ENCODE measurements at places on chromosomes 12 and 14.

- DNase-seq, result no peak
Observed at GRCh38 chr12:53868511-53868986, 70.1 kb upstream of the HOXC13 start.

DNA sequence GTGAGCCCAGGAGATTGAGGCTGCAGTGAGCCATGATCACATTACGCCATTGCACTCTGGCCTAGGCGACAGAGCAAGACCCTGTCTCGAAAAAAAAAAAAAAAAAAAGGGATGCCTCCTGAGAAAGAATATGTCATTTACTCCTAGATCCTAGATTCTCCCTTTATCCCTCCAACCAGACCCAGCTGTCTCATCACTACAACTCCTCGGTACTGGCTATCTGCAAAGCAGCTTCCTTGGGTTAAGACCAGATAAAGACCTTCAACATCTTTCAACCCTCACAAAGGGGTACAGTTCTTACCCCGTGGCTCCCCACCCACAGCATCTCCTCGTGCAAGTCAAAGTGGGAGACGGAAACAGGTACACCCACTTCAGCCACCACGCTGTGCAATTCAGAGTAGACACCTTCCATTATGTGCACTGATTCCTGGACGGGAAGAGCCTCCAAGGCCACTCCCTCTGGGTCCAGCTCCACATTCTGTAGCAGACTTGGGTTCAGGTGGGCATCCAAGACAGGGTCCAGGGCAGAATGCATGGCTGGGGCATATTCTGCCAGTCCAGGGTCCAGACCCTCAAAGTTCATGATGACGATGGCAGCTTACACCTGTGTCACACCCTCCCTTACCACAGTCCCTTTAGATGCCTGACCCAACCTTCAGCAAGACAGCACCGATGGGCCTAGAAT, 1.1 kb downstream of the PAN2 start:
- DNase-seq, result no peak

DNA sequence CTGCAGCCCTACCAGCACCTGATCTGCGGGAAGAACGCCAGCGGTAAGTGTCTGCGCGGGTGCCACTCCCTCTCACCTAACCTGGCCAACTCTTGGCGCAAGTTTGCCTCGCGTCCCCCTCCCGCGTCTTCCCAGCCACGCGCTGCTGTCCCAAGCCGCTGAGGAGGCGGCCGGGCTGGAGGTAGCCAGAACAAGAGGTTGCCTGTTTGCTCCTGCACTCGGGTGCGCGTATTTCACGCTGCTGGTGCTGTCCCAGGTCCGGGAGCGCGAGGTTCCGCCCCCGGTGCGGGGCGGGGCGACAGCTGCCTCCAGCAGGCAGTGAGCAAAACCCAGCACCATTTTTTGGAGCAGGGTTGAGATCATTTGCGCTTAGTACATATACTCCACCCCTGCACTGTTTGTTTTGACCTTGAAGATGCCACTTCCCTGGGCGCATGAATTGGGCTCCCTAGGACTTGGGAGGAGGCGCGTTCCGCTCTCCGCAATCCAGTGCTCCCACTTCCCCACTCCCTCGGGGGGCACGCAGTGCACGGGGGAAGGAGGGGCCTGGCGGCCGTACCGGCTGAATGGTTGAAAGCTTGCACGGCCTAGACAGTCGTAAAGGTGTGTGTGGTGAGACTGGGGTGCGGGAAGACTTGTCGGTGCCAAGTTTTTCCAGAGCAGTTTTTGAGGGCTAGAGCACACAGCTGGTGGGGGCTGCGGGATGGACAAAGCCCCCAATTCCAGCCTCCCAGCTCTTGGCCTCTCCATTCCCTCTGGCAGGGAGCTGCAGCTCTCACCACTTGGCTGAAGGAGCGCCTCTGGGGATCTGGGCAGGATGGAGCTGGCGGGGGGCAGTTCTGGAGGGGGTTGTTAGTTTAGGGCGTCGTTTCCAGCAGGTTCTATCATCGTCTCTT, 226.9 kb upstream of the CRY1 start:
- no peak for DNase-seq

DNA sequence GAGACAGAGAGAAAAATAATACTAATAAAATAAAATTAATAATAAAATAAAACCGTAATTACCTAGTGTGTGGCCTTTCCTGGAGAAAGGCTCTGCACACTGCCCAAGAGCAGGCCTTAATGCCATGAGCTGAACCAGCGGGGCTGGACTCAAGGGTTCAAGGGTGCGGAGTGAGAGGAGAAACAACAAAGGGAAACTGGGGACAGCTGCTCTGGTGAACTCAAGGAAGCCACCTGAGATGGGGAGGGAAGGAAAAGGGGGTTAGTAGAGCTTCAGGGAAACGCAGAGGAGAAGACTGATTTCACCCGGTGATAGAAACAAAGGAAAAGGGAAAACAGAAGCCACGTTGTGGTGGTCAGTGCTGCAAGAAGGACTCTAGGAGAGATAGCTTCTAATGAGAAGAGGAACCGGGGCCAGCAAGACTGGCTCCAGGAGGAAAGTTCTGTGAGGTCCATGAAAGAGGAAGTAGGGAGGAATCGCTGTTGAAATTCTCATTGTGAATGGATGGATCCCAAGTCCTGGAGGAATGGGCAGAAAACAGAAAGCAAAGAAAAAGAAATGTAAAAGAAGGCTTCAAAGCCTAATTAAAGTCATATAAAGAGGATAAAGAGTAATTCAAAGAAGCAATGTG, 48.3 kb upstream of the BCL2L14 start:
- DNase-seq, result no peak

- no peak for DNase-seq
Observed at GRCh38 chr12:47954467-47955045, 8.8 kb upstream of the TMEM106C start.

GRCh38 chr12:56631790-56632700, 1.9 kb upstream of the BAZ2A start:
- DNase-seq, result no peak

DNA sequence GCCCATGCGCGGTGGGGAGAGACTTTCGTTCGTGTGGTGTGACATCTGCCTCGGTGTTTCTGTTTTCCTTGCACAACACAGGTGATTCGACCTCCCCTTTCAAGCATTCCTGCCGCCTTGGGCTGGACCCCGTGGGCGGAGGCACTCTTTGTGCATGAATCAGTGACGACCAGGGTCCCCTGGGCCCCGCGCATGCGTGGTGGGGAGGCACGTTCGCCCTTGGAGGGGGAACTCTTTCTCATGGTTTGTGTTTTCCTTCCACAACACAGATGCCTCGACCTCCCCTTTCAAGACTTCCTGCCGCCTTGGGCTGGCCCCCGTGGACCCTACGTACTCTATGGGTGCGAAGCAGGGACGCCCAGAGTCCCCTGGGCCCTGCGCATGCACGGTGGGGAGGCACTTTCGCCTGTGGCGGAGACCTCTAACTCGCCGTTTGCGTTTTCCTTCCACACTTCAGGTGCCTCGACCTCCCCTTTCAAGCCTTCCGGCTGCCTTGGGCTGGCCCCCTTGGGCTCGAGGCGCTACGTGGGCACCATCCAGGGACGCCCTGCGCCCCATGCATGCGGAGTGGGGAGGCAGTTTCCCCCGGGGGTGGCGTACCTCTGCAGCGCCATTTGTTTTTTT, 340.9 kb downstream of the ALG10 start:
- DNase-seq, result no peak

- no peak for DNase-seq
Observed at GRCh38 chr12:15701206-15701605, 88.0 kb downstream of the EPS8 start.

DNA sequence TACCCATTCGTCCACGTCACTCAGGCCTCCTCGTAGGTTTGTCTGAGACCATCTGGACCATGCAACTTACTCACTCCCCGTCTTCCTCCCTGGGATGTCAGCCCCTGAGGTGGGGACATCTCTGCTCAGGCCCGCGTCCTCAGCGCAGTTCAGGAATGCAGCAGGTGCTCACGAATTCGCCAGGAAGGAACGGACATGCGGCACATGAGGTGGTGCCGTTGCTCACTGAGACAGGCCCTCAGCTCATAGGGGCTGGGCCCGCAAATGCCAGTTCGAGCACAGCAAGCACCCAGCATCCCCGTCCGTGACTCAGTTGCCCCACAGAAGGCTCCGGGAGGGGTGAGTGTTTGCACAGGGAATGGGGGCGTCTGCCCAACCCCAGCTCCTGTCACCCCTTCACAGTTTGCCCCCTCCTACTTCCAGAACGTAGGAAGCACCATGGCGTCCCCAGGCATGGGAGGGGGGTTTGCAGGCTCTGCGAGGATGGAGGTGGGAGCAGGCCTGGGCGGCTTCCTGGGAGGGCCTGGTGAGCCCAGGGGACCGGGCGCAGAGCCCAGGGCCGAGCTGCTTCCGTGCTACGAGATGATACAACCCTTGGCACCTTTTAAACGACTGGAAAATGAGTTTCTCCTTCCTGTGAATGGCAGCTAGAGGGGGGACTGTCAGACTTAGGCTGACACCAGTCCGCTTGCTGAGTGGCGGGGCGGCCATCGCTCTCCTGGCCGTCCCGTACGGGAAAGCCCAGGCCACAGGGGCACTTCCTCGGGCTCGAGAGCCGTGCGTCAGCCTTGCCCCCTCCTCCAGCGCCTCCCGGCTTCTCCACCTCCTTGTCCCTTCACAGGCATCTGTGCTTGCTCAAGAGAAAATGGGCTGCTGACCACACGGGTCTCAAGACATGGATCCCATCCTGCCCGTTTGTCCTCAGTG, 6.9 kb downstream of the GALNT9 start:
- no peak for DNase-seq

DNA sequence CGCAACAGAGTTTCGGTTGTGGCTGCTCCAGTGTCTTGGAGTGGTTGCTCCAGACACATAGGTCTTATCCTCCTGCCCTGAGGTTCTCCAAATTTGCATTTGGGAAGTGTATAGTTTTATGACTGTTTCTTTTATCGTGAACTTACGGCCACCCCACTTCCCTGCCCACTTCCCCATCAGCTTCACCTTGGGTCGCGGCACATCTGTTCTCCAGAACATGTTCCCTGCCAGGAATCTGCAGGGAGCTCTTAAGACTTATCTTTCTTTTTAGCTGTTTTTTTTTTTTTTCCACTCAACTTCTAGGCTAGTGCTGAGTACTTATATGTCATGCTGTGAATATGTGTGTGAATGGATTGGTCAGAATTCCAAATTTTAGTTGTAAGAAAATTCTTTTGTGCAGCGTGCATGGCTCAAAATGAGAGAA, 75.4 kb downstream of the ETV6 start:
- no peak for DNase-seq

GRCh38 chr12:57852620-57853500, 6.3 kb upstream of the CTDSP2 start:
- DNase-seq, result no peak
